ENCODE measurements at places on chromosomes 2 and 18.

GRCh38 chr2:124165698-124166097 lies 140.6 kb downstream of the CNTNAP5 start:
- no peak for ATAC-seq

DNA sequence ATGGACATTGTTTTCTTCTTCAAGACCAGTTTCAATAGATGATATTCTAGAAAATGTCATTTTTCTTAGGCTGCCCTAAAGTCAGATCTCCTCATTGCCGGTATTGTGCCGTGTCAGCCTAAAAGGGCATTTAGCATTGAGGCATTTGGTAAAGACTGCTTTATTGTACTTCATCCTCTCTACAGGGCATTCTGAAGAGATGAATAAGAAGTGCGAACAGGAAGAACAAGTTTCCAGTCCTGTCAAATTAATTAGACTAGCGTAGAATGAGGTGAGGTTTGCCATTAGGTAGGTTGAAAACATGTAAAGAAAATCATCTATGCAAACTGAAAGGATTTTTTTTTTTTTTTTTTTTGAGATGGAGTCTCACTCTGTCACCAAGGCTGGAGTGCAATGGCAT lies 60.6 kb downstream of the ETAA1 start:
- ATAC-seq: no peak

- ATAC-seq: peak; percentile 19
Observed at GRCh38 chr18:12315490-12315889, 7.4 kb downstream of the TUBB6 start.

DNA sequence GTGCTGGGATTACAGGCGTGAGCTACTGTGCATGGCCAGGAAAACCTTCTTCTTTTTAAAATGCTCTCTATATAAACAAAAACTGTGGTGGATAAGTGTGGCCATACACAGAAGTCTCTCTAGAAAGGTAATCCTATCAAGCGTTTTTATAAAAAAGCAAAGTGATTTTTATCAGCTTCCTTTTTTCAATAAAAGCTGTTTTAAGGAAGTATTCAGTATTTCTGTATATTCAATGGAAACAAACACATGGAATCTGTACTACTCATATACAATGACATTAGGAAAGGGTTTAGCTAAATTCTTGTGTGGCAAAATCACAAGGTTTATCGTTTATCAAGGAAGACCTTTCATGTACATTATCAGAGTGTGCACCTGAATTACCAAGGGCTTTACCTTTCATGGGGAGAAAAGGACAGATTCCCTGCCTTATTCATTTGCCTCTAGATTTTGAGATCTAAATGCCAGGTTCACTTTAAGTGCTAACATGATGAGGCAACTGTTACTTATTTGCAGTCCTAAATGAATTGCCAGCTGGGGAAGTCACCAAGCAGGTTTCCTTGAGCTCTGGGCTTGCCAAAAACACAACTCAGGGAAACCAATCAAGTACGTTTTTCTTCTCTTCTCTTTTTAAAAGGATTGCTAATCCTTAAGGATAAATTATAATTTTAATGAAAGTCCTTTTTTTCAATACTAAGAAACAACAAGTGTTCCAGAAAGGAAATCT lies 70.8 kb downstream of the RTN4 start:
- no peak for ATAC-seq

DNA sequence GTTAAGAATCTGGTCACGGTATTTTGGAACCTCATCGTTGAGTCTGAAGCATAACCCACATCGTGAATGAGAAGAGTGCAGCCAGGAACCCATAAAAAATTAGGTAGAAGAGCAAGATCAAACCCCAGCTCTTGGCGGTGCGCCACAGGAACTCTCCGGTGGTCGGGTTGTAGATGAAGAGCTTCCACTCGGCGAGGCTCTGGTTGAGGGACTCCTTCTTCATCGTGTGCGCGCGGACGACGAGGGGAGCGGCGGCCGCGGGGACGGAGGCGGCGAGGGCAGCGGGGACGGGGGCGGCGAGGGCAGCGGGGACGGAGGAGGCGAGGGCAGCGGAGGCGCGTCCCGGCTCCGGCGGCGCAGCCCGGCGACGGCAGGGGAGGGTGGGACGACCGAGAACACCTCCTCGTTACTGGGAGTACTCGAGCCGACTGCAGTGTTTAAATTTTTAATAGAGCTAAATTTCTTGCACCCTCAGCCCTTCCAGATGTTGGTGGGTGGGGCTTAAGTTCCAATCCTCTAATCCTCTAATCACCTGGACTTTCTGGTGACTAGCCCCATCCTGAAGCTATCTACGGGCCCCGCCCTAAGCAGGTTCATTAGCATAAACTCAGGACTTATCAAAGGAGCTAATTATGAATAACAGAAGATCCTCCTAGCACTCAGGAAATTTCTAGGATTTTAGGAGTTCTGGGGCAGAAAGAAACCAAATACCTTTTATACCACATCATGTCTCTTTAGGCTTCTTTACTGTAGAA lies 20.4 kb upstream of the PAPOLG start:
- no peak for ATAC-seq

DNA sequence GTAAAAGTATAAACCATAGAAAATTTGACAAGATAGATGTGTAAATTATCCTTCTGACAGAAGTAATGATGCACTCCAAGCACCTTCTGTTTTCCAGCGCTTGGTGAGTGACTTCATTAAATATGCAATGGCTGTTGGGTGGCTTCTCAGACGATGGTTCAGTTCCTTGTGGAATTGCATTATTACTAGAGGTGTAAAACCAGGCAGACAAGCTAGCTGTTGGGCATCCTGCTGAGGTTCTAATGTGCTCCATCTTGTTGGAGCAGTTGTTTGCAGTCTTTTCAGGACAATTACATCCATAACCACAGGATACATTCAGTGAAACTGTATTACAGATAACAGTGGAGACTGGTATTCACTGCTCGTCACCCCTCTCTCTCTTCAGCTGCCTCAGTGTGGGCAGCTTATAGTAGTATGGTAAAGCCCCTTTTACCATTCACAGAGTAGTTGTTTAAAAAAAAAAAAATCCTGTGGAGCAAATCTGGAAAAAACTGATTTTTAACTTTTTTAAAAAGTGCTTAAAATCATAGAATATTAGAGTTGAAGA lies 143.5 kb downstream of the AGPS start:
- no peak for ATAC-seq

DNA sequence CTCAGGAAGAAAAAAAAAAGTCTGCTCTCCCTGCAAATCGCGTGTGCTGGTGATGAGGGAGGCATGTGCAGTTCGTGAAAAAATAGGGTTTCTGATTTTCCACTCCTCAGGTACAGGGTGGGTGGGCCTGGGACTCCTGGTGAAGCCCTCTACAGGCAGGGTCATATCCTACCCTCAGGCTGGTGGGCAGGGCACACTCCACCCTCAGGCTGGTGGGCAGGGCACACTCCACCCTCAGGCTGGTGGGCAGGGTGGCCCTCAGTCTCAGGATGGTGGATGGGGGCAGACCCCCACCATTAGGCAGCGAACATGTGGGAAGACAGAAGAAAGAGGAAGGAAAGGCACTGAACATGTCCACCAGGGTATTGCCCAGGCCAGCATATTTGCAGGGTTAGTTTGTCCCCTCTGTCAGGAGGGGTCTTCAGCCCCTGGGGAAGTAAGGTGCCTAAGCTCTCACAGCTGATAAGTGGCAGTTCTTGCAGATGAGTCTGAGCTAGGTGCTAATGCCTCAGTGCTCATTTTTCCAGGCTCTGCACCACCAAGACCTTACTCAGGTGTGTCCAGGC lies 95.2 kb upstream of the RAB6C start:
- no peak for ATAC-seq

- ATAC-seq: no peak
Observed at GRCh38 chr2:81876624-81877023, 1572.1 kb upstream of the LRRTM1 start.

DNA sequence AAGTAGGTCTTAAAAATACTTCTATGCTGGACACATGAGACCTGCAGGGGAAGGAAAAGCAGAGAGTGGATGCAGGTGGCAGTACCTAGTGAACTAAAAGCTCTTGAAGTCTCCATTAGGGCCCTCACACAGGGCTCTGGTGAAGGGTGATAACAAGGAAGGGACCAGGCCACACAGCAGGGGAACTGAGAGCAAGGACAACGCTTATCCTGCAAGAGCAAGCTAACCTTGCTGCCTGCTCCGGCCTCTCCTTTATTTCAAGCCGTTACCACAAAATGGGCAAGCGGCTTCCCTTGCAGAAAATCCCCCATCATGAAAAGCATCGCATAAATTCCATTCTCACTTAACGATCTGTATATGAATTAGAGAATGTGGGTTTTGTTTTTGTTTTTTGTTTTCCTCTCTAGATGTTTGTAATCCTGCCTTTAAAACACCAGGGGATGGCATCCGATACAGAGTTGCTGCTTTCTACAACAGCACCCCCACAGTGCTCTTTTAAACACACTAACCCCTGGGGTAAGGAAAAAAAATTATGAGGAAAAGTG lies 64.5 kb downstream of the CACNB4 start:
- ATAC-seq: no peak

- ATAC-seq: no peak
Observed at GRCh38 chr18:13070460-13070859, 79.3 kb downstream of the CEP192 start.

- ATAC-seq: no peak
Observed at GRCh38 chr2:38398739-38399138, 21.7 kb upstream of the ATL2 start.

DNA sequence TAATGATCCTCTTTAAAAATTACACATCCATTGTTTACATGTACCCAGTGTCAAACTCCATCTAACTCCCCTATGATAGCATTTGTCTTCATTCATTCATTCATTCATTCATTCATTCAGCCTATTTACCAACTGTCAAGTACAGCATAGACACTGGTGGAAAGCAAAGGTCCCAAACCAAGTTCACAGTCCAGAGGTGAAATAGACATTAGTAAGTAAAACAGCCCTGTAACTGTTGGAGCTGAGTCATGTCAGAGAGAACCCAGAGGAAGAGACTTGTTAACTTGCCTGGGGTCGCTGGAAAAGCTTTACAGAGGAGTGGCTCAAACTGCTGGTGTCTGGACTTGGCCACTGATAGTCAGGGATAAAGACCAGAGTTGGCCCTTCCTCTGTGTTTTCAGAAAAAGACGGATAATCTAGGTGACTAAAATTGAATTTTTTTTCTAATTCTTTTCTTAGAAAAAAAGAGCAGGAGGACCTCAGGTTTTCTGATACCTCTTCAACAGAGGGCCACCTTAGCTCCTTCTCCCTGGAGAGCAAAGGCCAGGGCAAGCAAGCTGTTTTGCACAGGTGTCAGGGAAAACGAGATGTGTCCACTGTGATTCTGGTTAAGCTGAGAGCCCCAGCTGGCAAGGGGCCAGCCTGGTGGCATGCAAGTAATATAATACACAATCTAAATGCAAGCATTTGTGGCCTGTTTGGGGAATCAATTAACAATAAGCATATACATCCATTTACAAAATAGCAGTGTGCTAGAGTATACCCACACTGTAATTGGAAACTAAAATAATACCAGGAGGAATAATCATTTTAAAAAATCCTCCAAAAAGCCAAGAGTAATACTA lies 96.7 kb upstream of the SLC14A2 start:
- no peak for ATAC-seq

DNA sequence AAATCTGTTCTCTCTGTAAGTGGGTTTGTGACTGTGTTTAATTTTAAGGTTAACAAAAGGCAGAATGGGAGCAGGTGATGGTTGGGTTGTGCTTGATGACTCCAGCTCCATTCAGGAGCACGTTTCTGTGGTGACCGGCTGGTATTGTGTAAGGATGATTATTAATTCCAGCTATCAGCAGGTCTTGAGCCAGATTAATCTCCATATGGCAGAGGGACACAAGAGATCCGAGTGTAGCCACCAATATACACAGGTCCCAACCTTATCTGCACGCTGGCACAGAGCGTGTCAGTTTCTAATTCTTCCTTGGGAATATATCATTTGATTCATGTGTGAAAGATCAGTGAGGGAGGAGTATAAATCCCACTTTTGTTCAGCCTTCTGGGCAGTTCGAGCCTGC lies 199.0 kb upstream of the DCC start:
- no peak for ATAC-seq

DNA sequence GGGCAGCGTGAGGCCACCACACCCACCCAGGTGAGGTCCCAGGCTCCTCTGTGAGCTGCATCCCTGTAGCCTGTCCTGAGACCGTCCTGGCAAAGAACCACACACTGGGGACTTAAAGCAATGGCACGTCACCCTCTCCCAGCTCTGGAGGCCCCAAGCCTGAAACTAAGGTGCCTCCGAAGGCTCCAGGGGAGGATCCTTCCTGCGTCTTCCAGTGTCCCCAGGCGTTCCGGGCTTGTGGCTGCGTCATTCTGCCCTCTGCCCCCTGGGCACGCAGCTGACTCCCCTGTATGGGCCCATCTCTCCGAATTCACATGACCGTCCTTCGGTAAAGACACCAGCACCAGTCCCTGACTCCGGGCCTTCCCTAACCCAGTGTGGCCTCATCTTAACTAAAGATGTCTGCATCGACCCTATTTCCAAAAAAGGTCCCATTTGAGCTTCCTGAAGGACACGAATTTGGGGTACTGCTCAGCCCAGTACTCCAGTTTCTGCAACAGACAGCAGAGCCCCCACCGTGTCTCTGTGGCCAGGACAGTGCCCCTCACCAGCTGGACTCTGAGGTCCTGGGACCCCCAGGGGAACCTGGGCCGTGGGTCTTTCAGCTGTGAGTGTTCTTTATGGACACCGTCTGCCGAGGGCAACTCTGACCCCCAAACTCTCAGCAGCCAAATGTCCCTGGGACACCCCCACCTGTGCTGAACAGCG lies 75.2 kb upstream of the CTDP1 start:
- no peak for ATAC-seq

GRCh38 chr2:227973241-227973640 lies 101.8 kb downstream of the DAW1 start:
- ATAC-seq: no peak

- ATAC-seq: no peak
Observed at GRCh38 chr2:182890773-182891378, 24.4 kb upstream of the FRZB start.

- no peak for ATAC-seq
Observed at GRCh38 chr2:95179451-95179850, 13.8 kb downstream of the ZNF2 start.

DNA sequence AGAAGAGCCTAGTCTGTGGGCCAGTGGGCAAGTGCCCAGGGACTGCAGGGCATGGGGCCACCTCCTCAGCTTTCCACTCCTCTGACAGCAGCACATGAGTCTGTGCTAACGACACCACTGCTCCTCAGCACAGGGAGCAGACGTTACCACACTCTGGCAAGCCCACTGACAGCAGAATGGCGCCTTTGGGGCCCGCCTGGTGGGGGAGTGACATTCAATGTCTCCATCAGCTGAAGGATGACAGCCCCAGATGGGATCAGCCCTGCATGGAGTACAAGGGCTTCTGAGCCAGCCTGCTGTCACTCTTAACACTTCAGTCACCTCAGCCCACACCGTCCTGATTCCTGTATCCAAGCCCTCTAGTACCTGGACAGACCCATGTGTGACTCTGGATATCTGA lies 149.4 kb upstream of the SMAD2 start:
- ATAC-seq: no peak

DNA sequence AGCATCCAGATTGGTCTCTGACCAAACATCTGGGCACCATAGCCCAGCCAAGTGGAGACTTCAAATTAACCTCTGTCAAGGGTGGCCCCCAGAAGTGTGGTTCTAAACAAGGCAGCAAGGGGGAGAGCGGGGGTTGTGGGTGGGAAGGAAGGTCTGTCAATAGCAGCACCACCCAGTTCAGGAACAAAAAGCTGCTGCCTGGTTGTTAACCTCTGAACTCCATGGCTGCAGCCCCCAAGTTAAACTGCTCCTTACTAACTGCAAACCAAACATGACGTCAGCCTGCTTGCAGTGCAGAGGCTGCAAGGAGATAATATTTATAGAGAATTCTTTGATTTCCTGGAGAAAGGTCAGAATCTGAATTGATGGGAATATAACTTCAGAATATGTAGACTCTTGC lies 76.5 kb downstream of the ARL4C start:
- ATAC-seq: no peak

All from gastroesophageal sphincter (tissue), 4 donors.